ENCODE measurements at places on chromosomes 5 and 9. TPM values are rescaled to one million over a fixed set of nuclear protein-coding genes. Genes with fewer than 3 reads are reported as not detected.

The BARX1 gene
- total RNA-seq = not detected

The PCDHGB7 gene
- 7.8 TPM for total RNA-seq

The SPEF2 gene
- 1.1 TPM for total RNA-seq

The PCDHA5 gene
- not detected for total RNA-seq

The COL5A1 gene
- total RNA-seq = 1,217 TPM

The RFK gene
- 7.8 TPM for total RNA-seq

The THBS4 gene
- 0.16 TPM for total RNA-seq

The DDX4 gene
- total RNA-seq = not detected

The PELO gene
- 22.0 TPM for total RNA-seq

The EIF4EBP3 gene
- 5.2 TPM for total RNA-seq

The ADAMTS19 gene
- total RNA-seq = 0.54 TPM
